ENCODE measurements at places on chromosomes 11 and 22.

- no peak for DNase-seq
These were observed 79.7 kb upstream of the HORMAD2 start for GRCh38 chr22:30000566-30000965.

DNA sequence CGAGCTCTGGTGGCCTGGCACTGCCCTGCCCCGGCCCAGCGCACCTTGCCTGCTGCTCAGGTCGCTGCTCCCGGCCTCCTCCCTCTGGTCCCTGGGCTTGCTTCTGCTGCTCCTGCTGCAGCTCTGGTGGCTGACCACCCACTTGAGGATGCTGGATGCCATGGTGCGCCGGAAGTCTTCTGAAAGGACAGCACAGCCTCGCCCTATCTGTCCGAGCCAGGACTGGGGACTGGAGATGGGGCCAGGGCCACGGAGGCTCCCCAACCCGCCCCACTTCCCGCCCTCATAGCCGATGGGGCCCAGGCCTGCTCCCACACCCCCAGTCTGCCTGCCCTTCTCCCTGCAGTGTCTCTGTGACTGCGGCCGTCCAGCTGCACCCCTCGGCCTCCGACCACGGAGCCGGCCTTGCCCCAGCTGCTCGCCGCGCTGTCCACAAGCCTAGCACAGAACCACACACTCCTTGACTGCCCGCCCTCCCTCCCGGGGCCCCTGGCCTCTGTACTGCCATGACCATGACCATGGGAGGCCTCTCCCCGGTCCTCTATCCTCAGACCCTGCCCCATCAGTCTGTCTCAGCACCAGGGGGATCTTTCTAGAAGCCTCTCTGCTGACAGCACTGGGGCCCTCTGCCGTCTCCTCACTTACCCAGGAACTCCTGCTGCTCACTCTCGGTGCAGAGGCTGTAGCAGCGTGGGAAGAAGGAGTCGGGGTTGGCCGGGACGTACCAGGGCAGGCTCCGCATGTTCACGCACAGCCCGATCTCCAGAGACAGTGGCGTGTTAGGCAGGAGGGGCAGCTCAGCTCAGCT lies 12.7 kb downstream of the TTLL8 start:
- DNase-seq: no peak

DNA sequence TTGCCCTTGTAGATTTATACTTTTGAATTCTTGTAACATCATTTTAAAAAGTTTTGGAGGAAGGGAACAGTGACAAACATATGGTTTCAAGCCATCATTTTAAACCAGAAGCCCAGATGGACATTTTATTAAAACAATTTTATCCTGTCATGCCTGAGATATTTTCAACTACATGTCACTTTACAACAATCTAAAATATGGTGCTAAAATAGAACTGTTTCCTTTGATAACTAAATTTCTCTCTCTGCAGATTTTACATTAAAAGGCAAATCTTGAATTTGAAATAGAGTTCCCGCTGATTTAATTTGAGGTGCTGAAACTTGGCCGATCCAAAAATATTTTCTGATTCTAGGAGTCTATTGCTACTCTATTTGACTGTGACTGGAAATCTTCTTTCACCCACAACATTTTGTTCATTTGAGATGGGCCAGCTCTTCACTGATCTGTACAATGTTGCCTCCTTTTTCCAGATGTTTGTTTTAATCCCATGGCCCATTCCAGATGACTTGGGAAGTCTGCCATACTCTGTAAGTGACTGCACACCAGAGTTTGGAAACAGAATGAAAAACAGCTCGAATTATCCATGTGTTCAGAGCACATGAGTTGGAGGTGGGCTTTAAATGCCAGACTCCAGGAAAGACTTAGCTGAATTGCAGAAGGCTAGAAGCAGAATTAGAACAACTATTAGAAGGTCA lies 402.5 kb downstream of the TMEM135 start:
- DNase-seq: no peak

DNA sequence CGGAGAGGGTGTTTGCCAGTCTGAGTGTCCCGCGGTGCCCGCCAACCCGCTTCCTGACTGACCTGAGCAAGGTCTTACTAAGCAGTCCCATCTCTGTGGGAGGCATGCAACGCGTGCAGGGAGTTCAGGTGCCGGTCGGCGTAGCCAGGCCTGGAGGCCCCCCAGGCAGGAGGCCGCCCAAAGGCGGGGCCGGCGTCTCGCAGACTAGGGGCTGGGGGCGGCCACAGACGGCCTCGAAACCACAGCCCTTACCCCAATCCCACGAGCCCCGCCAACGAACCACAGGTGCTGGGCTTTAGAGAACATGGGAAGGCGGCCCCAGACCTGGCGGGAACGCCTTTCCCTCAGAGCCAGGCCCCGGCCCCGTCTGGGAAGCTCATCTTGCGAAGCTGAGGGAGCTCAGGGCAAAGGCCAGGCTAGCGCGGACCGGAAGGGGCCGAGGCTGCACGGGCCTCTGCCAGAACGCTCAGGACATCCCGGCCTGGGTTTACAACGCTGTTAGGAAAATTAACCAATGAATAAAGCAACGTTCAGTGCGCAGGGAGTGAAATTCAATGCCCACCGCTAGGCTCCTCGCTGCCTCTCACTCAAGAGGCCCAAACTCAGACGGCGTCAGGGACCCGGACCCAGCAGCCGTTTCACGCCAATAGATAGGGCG lies 2.1 kb upstream of the MTFP1 start:
- DNase-seq: no peak
